ENCODE measurements at places on chromosomes 2 and 18.

- no peak for DNase-seq
These were observed 616.5 kb downstream of the NRXN1 start for GRCh38 chr2:50415392-50415791.

DNA sequence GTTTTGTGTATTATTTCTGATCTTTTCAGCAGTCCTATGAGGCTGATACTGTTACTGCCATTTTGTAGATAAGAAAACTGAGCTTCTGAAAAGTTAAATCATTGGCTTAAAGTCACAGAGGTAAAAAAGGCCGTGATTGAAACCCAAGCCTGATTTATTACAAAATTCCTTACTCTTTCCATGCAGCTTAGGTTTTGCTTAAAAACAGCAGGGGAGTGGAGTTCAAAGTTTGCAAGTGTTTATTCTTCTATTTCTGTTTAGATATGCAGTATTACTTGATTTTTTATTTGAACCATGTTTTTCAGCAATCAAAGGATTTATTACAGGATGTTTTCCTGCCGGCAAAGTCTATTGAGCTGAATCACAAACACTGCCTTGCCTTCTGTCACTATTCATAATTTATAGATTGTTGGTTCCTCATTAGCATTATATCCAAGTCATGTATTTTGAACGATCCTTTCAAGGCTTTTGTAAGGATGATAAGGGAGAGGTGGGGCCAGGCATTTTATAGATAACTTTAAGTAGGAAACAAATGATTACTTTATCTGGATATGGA is 31.9 kb upstream of the MSTN start:
- no peak for DNase-seq

DNA sequence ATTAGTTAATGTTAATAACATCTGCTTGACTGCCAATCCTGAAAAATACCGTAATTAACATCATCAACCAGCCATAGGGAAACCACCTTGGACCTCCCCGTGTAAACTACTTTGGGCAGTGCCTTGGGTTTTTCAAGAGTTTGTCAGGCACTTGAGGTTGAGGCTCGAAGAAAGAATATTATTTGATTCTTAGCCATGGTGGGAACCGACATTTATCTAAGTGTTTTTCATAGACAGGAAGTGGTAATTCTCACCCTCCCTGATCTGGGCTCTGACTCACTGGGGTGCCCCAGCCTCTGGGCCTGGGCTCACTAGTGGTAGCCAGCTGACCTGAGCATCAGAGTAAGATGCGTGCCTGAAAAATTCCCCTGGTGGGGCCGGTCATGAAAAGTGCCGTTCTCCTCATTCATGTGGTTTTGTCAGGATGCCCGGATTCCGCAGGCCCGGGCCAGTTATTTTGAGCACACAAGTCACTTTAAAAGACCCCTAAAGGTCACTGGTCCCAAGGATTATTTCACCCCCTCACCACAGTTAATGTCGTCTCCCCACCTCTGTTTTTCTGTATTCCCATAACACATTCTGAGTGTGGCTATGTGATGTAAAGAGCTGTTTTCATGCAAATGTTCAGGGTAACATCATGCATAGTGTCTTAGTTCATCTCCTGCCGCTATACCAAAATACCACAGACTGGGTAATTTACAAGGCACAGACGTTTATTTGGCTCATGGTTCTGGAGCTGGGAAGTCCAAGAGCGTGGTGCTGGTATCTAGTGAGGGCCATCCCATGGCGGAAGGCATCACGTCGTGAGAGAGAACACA is 21.6 kb upstream of the SPATA3 start:
- DNase-seq, result peak; percentile 48

GRCh38 chr2:99072551-99072950 is 69.0 kb upstream of the C2orf15 start:
- DNase-seq, result no peak

- DNase-seq, result no peak
These were observed 226.4 kb upstream of the NRXN1 start for GRCh38 chr2:51258301-51258700.

- DNase-seq, result no peak
These were observed 89.1 kb downstream of the RAD51AP2 start for GRCh38 chr2:17429130-17429529.
